Midbrain (tissue), 1 donor: ENCODE measurements at places on chromosomes 5 and 9.
A peak's percentile ranks its signal among the peaks of the same experiment; 100 is the strongest.

DNA sequence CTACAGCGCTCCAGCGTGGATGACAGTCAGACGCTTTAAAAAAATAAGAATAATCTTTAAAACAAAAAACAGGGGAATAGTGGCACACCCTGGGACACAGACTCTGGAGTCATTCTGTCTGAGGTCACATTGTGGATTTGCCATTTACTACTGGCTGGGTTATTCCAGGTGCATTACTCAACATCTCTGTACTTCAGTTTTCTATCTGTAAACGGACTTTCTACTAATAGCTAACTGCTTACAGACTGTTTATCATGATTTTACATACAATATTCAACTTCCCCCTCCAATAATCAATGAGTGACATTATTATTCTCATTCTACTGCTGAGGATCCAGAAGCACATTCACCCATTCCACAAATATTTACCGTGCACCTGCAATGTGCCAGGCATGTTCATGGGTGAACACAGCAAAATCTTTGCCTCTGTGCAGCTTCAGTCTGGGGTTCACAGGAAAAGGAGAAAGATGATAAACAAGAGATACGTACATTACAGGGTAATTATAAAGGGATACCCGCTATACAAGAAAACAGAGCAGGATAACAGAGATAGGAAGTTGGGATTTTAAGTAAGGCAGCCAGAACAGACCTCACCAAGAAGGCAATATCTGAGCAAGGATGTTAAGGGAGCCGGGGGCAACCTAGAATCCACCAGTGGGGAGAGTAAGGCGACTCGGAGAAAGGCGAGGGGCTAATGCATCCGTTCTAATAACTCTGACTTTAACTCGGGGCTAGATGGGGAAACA, 984 bp upstream of the RAD23B start:
- no peak for DNase-seq

- no peak for DNase-seq
Measured at GRCh38 chr5:150052226-150052955, 34.0 kb downstream of the CSF1R start.

- no peak for DNase-seq
Measured at GRCh38 chr5:32358611-32359010, 45.9 kb upstream of the MTMR12 start.

DNA sequence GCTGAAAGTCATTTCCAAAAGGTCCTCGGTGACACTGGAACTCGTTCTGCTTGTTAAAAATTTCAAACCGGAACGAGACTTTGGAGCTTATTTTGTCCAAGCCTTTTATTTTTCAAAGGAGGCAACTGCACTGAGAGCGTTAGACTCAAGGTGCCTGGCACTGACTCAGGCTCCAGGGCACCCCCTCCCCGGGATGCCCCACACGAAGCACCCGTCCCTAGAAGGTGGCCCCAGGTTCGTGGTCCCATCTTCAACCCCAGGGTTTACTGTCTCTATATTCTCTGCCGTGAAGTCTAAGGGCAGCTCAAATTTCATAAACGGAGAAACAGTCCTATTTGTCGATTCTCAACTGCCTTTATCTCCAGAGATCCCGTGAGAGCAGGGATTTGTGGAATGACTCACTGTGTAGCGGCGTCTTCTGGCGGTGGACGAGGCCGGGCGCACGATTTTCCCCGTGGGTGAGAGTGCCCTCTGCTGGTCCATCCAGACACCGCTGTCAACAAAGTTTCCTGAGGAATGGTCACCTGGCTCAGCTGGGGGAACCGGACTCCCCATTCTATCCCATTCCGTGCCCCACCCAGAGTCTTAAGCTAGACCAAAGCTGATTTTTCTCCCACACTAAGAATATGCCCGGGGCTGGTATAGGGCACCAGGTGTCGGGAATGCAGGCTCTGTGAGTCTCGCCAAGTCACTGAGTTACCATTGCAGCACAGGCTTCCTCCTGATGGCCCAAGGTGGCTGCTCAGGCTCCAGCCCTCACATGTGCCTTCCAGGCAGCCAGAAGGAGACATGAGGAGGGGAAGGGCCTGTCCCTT, 27.1 kb upstream of the SLC6A19 start:
- peak; percentile 33 for DNase-seq

- no peak for DNase-seq
Measured at GRCh38 chr9:135228345-135228982, 141.0 kb downstream of the OLFM1 start.

GRCh38 chr9:131449276-131449675, 53.4 kb upstream of the POMT1 start:
- DNase-seq, result no peak

- no peak for DNase-seq
Measured at GRCh38 chr9:37769306-37769705, 15.6 kb downstream of the EXOSC3 start.

- DNase-seq, result no peak
Measured at GRCh38 chr5:54717870-54718269, 200.3 kb downstream of the SNX18 start.

GRCh38 chr9:133080161-133080560, 18.4 kb downstream of the CEL start:
- DNase-seq, result no peak

GRCh38 chr5:156759156-156759555, 90.9 kb upstream of the PPP1R2B start:
- no peak for DNase-seq

DNA sequence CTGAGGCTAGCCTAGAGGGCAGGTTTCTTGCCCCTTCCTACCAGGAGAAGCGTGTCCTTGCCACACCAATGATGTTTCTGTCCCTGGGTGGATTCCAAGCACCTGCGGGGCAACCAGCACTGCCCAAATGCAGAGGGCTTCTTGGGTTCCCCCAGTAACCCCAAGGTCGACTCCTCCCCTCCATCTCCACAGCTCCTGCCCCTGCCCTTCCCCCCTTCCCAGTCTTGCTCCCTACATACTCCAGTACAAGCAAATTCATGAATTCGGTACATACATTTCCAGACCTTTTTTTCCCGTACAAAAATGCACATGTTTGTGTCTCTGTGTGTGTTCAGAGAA, 12.8 kb upstream of the JADE2 start:
- DNase-seq, result no peak

DNA sequence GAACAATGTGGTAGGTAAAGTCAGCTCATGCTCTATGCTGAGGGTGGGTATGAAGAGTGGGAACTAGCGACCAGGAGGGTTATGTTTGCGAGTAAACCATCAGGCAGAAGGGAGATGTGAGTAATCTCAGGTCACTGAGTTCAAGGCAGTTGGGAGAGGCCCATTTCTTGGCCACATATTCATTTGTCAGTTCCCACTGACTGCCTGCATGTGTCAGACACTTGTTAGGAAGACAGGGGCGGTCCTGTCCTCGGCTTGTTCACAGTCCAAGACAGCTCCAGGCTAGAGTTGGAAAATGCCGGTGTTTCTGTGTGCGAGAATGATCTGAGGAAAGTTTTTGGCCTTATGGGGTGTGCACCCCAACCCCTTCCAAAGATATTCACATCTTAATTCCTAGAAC, 48.6 kb upstream of the GDNF start:
- DNase-seq, result no peak

DNA sequence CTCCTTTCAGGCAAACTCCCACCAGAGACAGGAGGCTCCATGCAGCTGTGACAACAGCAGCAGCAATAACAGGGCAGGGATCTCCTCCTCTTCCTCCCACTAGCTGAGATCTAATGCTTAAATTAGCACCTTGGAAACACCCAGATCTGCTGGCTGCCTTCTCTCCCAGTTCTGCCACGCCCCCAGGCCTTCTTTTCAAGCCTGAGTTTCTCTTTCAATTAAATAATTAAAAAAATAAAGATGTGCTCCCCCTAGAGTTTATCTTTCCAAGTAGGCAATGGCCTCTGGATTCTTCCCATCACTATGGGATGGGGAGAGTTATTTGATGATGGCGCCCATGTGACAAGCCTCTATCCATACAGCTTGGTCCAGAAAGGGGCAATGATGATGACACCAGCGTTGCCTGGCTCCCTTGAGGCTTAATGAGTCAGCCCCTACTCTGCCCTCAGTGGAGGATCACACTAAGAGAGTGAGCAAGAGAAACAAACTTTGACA, 3.8 kb downstream of the FAM219A start:
- DNase-seq, result no peak

DNA sequence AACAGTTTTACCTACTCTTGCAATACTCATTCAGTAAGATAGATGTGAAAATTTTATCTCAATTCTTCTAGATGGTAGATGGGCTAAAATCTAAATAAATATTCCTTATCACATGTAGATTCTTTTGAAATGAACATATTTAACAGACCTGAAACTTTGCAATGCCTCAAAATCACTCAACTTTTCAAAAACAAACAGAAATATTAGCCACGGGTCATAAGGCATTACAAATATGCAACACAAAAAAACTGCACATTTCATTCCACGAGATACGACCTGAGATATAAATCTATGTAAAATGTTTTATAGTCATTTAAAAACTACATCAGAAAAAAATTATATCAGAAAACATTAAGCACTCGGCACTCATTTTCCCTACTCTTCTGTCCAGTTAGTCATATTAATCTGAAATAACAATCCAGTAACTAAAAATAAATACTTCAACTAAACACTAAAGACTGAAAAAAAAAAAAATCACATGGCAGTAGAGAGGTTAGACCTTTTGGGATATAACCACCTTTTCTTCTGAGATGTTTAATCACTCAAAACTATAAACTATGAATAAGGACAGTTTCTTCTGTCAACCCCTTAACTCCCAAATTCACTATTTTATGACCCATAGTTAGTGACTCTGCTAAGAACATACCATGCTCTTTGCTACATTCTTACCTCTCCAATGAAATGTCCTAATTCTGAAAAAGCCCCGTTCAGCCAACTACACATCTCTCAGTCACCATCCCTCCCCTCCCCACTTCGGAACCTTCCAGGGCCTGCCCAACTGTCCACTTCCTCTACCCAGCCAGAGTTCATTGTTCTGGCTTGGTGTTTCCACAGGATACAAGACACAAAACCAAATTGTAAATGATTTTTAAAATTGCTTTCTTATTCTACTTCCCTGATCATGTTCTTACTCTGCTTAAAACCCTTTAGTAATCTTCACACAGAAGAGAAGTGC, 6.4 kb downstream of the HOMER1 start:
- no peak for DNase-seq

GRCh38 chr5:116355819-116356601, 218.6 kb downstream of the SEMA6A start:
- DNase-seq, result no peak

- DNase-seq, result no peak
Measured at GRCh38 chr5:118692811-118693342, 295.5 kb downstream of the DTWD2 start.

GRCh38 chr9:2872931-2873323, 29.0 kb upstream of the PUM3 start:
- no peak for DNase-seq

- peak; percentile 55 for DNase-seq
Measured at GRCh38 chr5:124235576-124235975, 510.9 kb downstream of the ZNF608 start.

DNA sequence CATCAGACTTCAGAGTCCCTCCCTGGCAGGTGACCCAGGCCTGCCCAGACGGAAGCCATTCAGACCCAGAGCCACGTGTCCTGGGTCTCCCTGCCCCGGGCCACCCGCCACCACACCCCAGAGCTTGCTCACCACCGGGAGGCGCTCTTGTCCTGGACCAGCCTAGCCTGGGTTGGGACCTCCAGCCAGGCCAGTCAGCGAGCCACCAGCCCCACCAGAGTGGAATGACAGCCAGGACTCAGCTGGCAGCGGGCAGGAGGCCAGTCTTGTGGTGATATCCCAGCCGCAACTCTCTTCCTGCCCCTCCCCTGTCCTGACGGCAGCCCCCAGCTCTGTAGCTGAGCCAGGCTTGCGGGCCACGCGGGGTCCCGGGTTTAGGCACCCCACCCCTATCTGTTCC, 1.7 kb upstream of the PTGDS start:
- DNase-seq, result peak; percentile 74

DNA sequence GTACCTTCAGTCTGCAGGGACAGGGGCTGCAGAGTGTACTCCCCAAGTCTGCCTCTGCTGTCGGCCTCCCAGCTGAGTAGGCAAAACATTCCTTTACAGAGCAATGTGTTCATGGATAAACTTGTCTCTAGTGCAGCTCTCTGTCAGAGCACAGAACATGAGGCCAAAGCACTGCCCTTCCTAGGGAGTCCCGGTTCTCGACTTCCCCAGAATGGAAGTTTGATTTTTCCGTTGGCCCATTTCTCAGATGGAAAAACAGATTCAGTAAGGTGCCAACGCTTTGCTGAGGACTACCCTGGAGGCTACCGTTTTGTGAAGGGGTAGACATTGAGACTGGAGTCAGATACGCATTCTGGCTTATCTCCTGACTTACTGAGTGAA, 422 bp upstream of the TRIM32 start:
- DNase-seq, result peak; percentile 64

DNA sequence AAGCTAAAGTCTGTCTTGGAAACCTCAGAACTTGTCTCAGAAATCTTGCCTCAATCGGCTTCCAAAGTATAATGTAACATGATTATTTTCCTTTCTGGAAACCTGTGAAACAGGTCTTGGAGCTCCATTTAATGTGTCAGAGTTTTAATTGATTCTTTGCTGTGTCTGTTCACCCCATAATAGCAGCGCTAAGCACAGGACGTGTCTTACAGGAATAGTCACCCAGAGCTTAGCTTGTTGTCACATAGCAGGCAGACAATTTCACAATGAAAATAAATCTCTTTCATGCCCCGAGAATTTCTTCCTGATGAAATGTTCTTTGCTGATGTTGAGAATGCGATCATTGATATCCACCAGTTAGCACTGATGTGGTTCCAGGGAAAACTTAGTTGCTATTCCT, 40.2 kb upstream of the PTPN3 start:
- DNase-seq, result no peak

DNA sequence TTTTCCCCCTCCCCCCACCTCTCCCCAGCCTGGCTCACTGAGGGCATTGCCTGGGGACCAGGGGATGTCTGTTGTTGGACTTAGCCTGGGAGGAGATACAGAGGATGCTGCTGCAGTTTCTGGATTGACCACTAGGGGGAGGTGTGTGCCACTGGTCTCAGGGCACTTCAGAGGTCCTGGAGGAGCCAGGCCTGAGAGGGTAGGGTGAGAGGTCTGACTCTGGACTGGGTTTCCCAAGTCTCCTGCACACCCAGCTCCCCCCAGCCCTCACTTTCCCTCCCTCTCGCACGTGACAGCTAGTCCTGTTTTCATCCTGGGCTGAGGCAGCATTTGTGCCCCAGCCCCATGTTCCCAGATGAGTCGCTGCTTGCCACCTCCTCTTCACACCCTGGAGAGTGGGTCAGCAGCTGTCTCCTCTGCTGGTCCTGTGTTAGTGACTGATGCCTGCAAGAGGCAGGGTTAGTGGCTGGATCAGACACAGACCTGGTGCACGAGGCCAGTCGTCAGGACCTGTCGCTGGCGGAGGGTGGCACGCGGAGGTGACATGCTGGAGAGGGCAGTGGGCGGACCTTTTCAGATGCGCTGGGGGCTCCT, 4.4 kb downstream of the IL3 start:
- peak; percentile 64 for DNase-seq

- DNase-seq, result no peak
Measured at GRCh38 chr9:91546574-91546973, 122.9 kb upstream of the NFIL3 start.
